Right lung (tissue), 10 donors: ENCODE measurements at places on chromosomes 2 and 18. TPM values are rescaled to one million over a fixed set of nuclear protein-coding genes. Genes with fewer than 3 reads are reported as not detected.

GRCh38 chr2:207148020-207148419 is 17.7 kb downstream of the KLF7 start:
- DNase-seq = no peak

GRCh38 chr18:24296276-24296675 is 101.3 kb downstream of the OSBPL1A start:
- DNase-seq = no peak

DNA sequence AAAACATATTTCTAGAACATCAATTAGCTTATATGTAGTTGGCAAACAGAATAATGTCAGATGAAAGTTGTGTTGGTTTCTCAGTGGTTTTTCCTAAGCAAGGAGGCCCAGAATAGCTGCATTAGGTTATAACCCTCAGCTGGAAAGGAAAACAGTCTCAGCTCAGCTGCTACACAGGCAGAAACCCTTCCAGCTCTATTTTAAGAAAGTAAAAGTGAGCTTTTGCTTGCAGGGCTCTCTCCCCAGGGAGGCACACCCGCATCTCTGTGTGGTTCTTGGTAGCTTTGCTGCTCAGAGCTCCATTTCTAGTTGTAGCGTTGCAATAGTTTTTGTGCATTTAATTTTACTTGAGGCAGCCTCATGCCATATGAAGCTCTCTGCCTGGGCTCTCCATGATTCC is 54.6 kb downstream of the PIKFYVE start:
- DNase-seq = no peak

- no peak for DNase-seq
Measured at GRCh38 chr2:14608245-14608644, 24.3 kb upstream of the LRATD1 start.

DNA sequence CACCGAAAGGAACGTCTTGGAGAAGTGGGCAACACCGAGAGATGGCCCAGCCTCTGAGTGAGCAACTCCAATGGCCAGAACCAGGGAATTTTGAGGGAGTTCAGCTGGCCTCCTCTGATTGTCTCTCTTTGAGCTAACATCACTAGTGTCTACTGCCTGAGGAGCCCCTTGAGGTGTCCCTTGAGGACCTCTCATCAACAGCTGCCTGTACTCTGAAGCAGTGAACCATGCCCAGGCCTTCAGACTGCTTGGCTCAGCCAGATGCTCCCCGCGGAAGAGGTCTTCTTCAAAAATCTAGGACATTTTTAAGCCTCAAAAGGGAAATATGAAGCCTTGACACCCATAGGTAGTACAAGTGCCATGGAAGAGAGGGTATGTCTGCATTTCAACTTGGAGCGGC is 430.4 kb downstream of the TXNL1 start:
- no peak for DNase-seq

DNA sequence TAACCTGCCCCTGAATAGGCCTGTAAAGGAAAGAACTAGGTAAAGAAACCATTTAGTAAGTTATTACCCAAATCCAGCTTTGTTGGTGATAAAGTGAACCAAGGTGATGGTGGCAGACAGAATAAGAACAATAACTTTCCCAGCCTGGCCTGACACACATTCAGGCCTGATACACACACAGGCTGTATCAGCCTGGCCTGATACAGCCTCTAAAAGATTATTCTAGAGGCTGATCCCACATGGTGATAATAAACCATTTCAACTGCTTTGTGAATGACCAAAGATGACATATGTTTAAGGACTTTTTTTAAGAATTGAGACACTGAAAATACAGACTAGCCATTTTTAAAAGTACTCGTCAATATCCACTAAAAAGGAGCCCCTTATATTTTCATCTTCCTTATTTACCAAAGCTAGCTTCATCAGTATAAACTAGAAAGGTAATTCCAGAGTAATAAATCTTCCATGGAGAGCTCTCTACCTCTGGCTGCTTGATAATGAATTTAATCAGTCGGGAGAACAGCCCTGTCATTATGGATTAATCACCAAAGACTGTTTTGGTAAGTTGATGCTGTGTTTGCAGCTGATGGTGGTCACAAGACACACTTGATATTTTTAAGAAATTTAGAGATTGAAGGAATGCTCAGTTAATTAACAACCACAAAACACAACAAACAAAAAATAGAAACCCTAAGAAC is 77.2 kb downstream of the SLC8A1 start:
- no peak for DNase-seq

- DNase-seq = no peak
Measured at GRCh38 chr2:128799284-128799552, 480.6 kb upstream of the HS6ST1 start.

- DNase-seq = no peak
Measured at GRCh38 chr2:71938659-71939587, 208.7 kb downstream of the CYP26B1 start.

- DNase-seq = no peak
Measured at GRCh38 chr18:29018976-29019375, 842.0 kb upstream of the CDH2 start.

GRCh38 chr2:239391286-239392071 is 9.3 kb downstream of the HDAC4 start:
- DNase-seq = no peak

Gene TRIM43B
- not detected for polyA plus RNA-seq

GRCh38 chr18:35463827-35464226 is 33.9 kb downstream of the INO80C start:
- DNase-seq = no peak

DNA sequence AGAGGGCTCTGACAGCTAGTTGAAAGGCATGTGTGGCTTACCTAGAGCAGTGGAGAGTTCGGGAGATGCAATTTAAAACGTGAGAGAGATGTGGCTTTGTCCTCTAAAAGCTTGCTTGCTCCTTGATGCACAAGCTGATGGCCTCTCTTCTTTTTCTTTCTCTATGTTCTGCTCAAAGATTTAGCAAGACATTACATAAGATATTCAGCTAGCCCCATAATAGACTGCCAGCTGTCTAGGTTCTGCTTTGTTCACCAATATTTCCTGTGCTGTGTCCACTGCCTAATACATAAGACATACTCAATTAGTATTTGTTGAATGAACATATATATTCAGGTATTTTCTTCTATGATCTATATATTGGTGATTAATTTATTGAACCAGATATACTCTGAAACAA is 31.1 kb downstream of the SPATS2L start:
- no peak for DNase-seq

- DNase-seq = no peak
Measured at GRCh38 chr2:31271851-31272267, 37.9 kb downstream of the EHD3 start.

DNA sequence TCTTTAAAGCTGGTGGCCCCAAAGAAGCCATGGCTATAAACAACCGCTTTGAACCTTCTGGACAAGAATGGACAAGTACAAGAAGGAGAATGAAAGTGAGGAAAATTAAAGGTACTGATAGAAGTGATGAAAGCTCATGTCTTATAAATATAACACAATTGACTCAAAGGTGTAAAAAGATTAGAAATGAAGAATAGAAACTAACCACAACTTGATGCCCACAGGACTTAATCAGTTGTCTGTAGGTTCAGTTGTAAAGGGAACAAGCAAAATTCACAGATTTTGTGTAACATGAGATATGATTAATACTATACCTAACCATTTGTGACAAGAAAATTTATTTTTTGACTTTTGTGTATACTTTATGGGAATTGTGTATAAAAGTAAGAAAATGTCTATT is 135.7 kb downstream of the NUP35 start:
- DNase-seq = no peak

DNA sequence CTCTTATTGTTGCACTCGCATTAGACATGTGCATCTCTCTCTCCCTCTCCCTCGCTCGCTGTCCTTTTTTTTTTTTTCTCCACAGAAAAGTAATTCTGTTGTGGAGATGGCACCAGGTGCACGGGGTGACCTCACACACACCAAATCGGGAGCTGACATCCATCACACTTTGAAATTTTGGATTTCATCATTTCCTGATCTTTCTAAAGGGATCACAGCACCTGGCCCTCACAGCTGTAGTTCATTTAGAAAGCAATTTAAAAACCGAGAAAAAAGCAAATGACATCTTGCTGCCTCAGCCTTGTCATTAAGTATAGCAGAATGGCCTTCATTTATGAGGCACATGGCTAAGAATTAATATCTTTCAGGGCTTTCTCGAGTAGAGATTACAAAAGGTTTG is 717.2 kb downstream of the RNF144A start:
- DNase-seq = no peak

Gene C2orf76
- polyA plus RNA-seq = 15.6 TPM

Gene OSR1
- polyA plus RNA-seq = 32.1 TPM

GRCh38 chr18:66616523-66616983 is 12.7 kb upstream of the CDH19 start:
- DNase-seq = no peak

Gene NDC80
- 51.6 TPM for polyA plus RNA-seq

DNA sequence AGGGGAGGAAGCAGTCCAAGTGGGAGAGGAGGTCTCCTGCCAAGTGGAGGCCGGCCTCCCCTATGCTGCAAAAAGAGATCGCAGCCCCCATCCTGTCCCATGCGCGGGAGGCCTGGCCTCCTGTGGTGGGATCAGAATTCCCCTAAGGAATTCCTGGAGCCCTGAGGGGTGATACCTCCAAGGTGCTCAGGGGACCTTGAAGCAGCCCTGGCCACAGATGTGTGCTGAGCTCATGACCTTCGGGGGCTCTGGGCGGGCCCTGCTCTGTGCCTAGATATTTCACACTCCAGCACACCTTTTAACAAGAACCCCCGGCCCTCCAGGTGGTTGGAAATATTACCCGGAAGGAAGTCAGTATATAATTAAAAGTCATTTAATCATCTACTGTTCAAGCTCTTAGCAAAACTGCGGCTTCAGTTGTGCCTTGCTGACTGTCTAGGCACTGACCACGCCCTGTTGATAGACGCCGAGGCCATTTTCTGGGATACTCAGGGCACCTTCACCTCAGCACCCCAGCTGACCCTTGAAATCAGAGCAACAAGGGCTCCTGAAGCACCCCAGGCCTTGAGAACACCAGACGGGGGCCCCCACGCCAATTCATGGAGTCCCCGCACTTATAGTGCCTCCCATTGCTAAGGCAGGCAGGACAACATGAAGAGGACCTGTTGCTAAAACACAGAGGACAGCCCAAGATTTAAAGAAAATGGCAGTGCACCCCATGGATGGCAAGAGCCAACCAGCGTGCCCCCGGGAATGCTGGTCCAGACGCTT is 119.1 kb downstream of the NDUFA10 start:
- no peak for DNase-seq

Gene REG3G
- polyA plus RNA-seq = not detected

Gene CRYGC
- not detected for polyA plus RNA-seq

GRCh38 chr2:32946314-32947075 is at the start of gene LTBP1:
LTBP1 (plus strand) TSS chr2:32946953; CDS start chr2:32947325, 372 bp downstream.
- peak; percentile 64 for DNase-seq

DNA sequence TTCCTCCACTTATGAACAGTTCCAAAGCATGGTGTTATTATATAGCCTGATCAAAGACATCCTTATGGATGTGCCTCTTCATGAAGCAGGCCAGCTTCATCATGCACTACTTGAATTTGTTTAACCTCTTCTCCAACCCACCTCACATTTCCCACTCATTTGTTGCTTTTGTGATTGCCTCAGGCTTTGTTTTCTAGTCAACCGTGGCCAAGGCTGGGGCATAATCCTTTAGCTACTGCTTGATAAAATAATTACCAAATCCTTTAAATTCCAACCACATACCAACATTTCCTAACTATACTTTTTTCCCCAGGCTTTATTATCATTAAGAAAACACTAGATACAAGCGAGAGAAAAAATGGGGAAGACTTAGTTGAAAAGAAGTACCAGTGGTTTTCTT is 39.6 kb upstream of the SCN1A start:
- no peak for DNase-seq
